SK-N-MC (cell line): ENCODE measurements at places on chromosomes 12 and 14.

- DNase-seq: no peak
Measured at GRCh38 chr12:16914853-16915252, 308.9 kb upstream of the LMO3 start.

- DNase-seq: no peak
Measured at GRCh38 chr12:57543581-57543980, 3.4 kb downstream of the DCTN2 start.

- peak; percentile 6 for DNase-seq
Measured at GRCh38 chr14:24984846-24985589, 64.9 kb downstream of the STXBP6 start.

- DNase-seq: no peak
Measured at GRCh38 chr12:117528538-117528937, 167.1 kb upstream of the NOS1 start.

- no peak for DNase-seq
Measured at GRCh38 chr14:68143341-68143841, 323.8 kb downstream of the RAD51B start.

GRCh38 chr14:44699391-44699790, 192.3 kb upstream of the FSCB start:
- DNase-seq: no peak

GRCh38 chr14:61233436-61233956, 47.6 kb downstream of the TMEM30B start:
- DNase-seq: no peak

DNA sequence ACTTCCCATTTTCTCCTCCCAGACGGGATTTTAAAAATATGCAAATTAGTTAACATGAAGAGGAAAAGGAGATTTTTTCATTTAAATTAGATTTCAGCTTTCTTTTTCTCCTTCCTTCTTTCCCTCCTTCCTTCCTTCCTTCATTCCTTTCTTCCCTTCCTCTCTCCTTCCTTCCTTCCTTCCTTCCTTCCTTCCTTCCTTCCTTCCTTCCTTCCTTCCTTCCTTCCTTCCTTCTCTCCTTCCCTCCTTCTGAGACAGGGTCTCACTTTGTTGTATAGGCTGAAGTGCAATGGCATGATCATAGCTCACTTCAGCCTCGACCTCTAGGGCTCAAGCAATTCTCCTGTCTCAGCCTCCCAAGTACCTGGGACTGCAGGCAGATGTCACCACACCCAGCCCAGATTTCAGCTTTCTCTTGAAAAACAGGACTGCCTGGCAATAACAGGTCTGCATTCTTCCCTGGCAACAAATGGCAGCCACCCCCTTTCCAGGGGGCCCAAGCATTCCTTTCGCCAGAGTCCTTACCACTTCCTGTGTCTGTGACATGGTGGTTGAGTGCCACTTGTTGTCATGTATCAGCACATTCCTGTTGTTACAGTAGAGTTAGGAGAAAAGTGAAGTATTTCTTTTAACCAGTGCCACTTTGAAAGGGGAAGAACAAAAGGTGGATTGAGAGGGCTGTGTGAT, 119.1 kb downstream of the PTPN11 start:
- peak; percentile 95 for DNase-seq

DNA sequence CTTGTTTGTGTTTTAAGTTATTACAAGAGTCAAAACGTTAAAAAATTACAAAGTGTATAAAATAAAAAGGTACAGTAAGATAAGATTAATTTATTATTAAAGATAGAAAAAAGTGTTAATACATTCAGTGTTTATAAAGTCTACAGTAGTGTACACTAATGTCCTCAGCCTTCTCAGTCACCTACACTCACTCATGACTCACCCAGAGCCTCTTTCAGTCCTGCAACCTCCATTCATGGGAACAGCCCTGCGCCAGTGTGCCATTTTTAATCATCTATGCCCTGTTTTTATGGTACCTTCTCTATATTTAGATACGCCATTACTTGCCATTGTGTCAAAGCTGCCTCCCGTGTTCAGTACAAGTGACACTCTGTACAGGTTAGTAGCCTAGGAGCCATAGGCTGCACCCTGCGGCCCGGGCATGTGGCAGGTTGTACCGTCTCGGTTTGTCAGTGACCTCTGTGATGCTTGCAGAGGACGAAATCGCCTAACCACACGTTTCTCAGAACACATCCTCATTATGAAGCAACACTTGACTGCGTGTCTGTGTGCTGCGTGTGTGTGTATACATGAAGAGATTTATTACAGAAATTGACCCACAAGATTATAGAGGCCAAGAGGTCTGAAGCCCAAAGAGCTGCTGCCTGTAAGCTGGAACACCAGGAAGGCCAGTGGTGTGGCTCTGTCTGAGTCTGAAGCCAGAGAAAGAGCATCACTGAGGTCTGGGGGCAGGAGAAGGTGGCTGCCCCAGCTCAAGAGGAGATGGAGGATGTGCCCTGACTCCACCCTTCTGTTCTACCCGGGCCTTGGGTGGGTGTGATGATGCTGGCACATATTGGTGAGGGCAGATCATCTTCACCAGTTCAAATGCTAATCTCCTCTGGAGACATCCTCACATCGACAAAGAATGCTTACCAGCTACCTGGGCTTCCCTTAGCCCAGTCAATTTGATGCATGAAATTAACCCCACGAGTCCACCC, 116.6 kb upstream of the C14orf180 start:
- DNase-seq: no peak

GRCh38 chr12:49367381-49368239, at the start of gene SPATS2:
Gene SPATS2, plus strand, starts transcription at chr12:49367462. Its CDS starts 93,551 bp downstream, at chr12:49461013.
- no peak for DNase-seq

GRCh38 chr12:71303199-71303598, 136.4 kb upstream of the LGR5 start:
- DNase-seq: no peak

DNA sequence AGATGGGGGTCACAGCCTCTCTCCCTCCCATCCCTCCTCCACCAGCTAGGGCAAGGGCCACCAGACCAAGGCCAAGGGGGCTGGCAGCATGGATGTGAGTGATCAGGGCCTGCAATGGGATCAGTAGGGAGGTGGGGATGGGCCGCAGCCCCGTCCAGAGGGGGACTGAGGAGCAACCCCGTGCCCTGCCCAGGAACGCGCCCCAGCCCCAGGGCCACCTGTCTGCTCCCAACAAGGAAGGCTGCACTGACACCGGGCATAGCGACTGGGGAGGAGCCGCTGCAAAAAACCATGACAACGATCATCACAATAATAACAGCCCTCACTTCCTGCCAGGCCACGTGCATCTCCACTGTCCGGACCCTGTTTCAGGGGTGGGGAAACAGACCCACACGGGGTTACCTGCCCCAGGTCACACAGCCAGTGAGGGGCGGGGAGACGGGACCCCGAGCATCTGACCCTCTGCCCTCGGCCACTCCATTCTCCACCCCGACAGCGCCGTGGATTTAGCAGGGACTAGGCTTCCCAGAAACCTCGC, 24.3 kb downstream of the NCOR2 start:
- DNase-seq: no peak

GRCh38 chr12:94290353-94290752, 142.0 kb downstream of the PLXNC1 start:
- DNase-seq: no peak

GRCh38 chr14:92632546-92633273, 115.7 kb downstream of the LGMN start:
- no peak for DNase-seq

DNA sequence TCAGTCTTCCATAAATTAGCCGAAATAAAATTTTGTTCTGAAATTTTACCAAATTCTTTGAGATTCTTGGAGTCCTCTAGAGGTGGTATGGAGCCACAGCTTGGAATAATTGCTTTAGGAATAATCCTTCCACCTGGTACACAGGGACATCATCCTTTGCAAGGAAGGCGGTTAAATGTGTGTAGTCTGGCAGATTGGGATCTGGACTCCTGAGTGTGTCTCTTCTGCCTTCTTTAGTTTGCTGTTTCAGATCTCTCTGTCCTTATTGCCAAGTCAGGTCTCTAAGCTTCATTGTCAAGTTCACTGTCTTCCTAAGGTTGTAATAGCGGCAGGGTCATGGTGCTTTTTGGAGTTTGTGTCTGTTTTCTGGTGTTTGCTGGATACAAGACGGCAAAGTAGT, 393.9 kb upstream of the RGS6 start:
- no peak for DNase-seq

- DNase-seq: no peak
Measured at GRCh38 chr12:57539-57938, 9.0 kb upstream of the IQSEC3 start.

DNA sequence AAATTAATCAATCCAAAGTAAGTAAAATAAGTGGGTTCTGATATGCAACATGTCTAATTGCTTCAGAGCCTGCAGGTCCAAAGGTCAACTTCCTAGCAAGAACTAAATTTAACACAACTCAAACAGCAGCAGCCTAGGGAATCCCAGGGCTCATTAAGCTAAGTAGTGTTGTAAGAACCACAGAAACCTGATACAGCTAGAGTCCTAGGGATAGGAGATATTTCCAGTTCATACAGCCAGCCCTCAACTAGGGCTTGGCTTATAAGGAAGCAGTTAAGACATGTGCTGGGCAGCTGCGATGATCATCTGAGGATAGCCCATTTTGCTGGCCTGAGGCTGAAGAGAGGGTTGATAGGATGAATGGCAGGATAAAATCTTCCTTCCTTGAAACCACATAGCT, at the start of gene OR4Q3:
Gene OR4Q3, plus strand, starts transcription at position 316 of the 400 bp plus-strand sequence.
- DNase-seq: no peak

DNA sequence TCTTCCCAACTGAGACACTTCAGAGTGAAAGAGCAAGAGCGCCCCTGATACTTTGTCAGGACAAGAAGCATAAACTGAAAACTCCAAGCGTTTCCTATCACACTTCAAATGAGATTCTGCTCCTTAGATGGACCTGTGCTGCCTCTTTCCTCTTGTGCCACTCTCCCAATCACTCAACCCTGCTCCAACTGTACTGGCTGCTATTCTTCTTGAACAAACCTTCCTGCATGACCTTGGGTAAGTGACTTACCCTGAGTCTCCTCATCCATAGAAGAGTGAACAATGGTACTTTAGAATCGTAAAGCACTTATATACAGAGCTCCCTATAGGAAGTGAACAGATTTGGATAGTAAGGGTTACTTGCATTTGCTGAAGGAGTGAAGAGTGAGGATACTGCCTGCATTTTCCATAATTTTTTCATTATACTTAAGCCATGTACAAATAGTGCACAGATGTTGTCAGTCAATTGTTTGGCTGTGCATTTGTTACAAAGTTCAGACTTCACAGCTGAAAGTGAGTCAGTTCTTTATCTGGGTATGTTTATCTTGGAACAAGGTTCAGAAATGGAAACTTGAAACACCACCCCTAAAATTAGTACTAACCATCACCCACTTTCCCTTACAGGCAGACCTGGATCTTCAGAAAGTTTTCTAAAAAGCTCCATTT, 10.8 kb downstream of the MTERF2 start:
- no peak for DNase-seq

DNA sequence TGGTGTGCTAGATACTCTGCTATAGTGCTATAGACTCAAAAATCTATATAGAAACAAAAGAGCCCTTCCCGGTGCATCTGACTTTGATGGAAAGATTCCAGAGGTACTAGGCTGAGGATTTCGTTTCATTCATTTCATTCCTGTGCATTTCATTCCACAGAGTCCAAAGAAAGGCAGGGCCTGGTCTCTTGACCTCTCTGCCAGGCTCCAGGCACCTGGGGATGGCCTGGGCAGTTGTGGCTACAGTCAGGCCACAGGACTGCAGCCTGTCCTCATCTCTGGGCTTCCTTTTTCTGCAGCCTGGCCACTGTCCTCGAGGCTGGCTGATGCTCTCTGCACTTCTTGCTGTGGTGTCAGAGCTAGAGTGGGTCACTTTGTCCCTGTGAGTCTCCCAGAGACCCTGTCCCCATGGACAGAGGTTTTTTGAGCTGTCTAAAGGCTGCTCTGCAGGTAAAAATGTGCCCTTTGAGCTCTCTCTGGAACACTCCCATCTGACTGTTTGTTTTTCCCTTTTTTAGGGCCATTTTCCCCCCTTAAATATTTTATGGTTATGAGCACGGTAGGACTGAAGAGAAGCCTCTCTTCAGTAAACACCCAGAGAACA, 3.2 kb upstream of the VDR start:
- DNase-seq: no peak

- no peak for DNase-seq
Measured at GRCh38 chr12:15601210-15601800, 187.9 kb downstream of the EPS8 start.

GRCh38 chr12:18343708-18344107, 82.4 kb downstream of the PIK3C2G start:
- no peak for DNase-seq

- no peak for DNase-seq
Measured at GRCh38 chr12:111596985-111597830, 1.9 kb downstream of the ATXN2 start.

- no peak for DNase-seq
Measured at GRCh38 chr14:58736606-58737005, 98.8 kb downstream of the DACT1 start.

GRCh38 chr12:62426089-62426488, 40.5 kb upstream of the MON2 start:
- no peak for DNase-seq

DNA sequence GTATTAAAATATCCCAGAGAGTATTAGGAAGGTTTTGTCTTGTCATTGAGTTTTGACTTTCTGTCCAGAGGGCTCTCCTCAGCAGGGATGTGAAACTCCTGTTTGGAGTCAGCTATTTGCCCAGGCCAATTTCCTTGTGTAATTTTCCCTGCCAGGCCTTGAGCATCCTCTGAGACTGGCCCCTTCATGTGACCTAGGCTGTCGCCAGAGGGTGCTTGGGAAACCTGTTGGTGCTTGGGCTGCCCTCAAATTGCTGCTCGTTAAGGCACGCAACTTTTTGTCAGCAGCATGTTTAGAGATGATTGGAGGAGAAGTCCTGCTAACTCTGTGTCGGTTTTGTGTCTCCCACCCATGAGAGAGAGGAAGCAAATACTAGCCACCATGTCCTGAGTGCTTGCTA, 39.1 kb downstream of the IQSEC3 start:
- no peak for DNase-seq

DNA sequence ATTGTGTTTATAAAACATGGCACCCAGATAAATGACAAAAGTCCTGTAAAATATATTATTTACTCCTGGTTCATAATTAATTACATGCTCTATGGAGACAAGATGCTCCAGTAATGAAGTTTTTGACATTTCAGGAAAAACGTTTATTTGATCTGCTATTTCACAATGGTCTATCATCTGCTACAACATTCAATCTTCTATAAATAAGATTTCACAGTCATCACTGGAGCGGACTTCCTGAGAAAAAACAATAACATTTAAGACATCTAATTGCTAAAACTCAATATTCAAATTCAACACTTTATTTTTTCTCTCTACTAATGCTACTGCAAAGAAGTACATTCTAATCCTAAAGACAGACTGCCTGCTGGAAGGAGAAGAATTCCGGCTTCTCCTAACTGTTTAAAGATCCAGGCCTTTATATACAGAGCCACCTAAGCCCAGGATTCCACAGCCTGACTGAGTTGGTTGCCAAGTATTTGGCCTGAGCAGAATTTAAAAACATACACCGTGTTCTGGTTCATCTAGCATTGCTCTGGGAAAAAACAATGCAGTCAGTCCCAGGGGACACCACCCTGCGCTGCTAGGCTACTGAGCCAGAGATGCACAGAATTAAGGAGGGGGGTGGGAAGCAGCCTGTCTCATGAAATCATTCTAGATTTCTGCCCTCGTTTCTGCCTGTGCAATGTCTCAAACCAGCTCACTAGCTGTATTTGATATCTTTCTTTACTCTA, 58.0 kb downstream of the TMTC1 start:
- DNase-seq: no peak
